ENCODE measurements at places on chromosomes 11 and 22.

DNA sequence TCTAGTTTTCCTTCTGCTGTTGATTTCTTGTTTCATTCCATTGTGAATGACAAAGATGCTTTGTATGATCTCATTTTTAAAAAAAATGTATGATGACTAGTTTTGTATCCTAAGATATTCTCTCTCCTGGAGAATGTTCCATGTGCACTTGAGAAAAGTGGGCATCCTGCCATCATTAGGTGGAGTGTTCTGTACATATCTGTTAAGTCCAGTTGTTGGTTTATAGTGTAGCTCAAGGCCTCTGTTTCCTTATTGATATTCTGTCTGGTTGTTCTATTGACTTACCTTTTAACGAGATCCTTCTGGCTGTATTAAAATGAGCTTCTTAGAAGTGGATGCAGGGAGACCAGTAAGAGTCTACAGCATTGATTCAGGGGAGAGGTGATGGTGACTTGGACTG, 35.2 kb downstream of the SGSM1 start:
- DNase-seq, result no peak

DNA sequence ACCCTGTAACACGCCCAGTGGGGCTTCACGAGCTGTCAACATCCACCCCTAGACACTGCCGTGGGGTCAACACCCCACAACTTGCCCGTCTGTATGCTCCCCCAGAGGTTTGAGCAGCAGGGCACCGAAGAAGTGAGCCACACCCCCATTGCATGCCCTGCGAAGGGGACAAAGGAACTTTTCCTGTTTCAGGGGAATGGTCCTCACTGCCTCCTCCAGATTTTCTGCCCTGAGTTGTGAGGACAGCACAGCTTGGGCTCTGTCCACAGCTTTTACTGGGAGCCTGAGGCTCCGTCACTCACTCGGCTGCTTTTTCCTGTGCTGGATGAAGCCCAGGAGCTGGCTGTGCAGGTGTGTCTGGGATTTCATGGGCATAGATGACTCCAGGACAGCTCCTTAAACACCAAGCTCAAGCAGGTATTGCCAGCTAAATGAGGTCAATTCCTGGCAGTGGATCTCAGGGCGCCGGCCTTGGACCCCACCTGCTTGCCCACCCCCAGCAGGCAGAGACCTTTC, 40.2 kb upstream of the CCDC188 start:
- DNase-seq, result no peak

- DNase-seq, result no peak
These were observed 142.1 kb downstream of the TRPC6 start for GRCh38 chr11:101441747-101442146.

- DNase-seq, result no peak
These were observed 79.8 kb upstream of the CNTN5 start for GRCh38 chr11:98940913-98941312.

DNA sequence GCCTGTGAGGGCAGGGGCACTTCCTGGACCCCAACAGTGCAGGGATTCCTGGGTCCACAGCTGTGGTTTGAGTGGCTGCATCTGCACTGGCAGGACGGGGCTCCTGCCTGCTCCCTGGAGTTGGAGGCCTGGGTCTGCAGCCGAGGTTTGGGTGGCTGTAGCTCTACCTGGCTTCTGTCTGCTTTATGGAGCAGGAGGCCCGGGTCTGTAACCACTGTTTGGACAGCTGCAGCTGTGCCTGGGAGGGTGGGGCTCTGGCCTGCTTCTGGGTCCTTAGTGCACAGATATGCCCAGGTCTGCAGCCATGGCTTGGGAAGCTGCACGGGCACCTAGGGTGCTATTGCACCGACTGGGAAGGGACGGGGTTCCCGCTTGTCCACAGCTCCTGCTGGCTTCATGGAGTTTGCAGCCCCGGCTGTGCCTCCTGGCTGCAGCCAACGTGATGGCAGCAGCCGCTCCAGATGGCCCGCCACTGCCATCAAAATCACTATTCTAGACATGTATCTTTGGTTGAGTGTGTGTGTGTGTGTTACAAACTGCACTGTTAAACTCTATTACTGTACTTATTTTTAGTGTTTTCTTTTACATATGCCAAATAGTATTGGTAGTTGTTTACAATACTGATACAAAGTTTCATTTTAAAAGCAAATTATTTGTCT, 412.3 kb upstream of the KIRREL3 start:
- no peak for DNase-seq

DNA sequence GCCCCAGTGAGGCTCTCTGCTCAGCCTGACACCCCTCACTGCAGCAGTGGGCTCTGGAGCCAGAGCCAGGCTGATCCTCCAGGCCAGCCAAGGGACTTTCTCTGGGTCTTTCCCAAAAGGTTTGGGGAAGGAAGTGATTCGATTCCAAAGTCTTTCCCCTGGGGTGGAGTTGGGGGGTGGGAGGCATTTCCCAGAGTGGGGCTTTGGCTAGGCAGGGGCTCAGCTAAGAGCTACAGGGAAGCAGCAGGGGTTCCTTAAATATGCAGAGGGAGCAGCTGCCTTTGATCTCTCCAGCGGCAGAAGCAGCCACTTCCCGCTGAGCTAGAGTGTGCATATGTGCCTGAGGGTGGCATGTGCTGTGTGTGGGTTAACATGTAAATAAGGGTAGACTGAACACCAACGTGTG, 192.9 kb downstream of the INSC start:
- no peak for DNase-seq

GRCh38 chr22:39574779-39575551, 4.4 kb downstream of the CACNA1I start:
- no peak for DNase-seq

GRCh38 chr11:95593111-95593510, 196.5 kb downstream of the FAM76B start:
- peak; percentile 81 for DNase-seq

GRCh38 chr11:124930799-124931198, 5.0 kb downstream of the HEPACAM start:
- DNase-seq, result no peak

DNA sequence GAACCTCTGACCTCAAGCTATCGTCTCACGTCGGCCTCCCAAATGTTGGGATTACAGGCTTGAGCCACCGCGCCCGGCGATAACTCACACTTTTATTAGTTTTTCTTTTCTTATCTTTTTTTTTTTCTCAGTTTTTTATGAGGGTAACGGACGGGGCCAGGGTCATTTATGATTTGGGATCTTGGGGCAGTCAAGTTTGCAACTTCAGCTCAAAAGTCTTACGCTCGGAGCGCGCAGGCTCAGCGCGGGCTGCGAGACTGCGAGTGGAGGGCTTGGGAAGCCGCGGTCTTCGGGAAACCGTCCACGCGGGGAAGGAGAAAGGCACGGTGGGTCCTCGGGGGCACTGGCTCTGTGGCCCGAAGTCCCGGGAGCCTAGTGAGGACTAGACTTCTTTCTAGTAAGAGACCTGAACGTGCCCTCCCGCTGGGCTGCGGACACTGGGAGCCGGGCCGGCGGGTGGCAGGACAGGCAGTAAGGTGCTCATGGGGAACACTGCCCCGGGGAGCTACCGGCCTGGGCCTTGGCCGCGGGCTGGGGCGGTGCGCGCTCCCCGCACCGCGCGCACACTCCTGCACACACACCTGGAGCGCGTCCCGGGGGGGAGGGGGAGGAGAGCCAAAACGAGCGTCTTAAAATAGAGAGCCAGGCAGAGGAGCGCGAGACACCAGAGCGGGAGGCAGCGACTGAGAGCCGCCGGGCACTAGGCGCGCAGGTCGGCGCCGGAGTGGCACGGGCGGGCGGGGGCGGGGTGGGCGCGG, 476 bp upstream of the BARX2 start:
- peak; percentile 26 for DNase-seq

DNA sequence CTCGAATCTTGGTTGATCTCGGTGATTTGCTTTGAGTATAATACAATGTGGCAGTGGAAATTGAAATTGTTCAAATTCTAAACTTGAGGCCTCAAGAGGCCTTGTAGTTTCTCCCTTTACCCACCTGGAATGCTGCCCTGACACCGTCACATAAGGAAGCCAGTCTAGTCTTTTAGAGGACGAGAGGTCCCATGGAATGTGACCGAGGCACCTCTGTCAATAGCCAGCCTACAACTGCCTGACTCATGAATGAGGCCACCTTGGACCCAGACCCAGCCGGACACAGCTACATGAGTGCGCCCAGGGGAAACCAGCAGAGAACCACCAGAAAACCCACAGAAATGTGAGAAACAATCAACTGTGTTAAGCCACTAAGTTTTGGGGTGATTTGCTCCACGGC, 52.5 kb downstream of the RPL27A start:
- no peak for DNase-seq

GRCh38 chr11:60242740-60243239, at the start of gene MS4A4E:
TSS of gene MS4A4E (minus strand) at chr11:60243137. CDS start at chr11:60230055, 13,082 bp downstream.
- DNase-seq, result no peak

DNA sequence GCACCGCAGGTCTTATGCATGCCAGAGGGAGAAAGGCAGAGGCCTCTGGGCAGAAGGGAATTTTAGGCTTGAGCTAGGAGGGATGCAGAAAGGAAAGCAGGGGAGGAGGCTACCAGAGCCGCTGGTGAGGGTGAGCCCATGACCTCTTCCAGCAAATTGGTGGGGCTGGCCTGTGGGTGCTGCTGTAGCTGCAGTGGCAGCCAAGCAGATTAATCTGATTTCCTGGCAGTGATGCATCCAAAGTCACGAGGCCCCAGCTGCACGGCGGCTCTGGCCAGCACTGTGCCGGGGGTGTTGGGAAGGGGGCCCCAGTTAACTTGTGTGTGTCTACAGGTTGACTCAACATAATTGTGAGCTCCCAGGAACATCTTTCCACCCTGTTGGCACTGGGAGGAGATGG, 41.4 kb upstream of the B3GAT1 start:
- no peak for DNase-seq

All from femur (tissue), 1 donor.